ENCODE measurements at places on chromosomes 5 and 9.
A peak's percentile ranks its signal among the peaks of the same experiment; 100 is the strongest.

- DNase-seq, result no peak
Measured at GRCh38 chr5:19519448-19519847, 468.6 kb downstream of the CDH18 start.

GRCh38 chr5:31867219-31867618, 228.3 kb downstream of the PDZD2 start:
- DNase-seq, result no peak

DNA sequence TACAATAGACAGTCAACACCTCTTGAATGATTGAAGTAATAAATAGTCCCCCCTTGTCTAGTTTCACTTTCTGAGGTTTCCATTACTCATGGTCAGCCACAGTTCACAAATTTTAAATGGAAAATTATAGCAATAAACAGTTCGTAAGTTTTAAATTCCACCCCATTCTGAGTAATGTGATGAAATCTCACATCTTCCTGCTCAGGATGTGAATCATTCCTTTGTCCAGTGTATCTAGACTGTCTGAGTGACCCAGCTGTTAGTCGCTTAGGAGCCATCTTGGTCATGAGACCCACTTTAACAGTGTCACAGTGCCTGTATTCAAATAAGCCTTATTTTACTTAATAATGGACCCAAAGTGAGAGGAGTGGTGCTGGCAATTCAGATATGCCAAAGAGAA, 311.6 kb upstream of the PRR16 start:
- no peak for DNase-seq

DNA sequence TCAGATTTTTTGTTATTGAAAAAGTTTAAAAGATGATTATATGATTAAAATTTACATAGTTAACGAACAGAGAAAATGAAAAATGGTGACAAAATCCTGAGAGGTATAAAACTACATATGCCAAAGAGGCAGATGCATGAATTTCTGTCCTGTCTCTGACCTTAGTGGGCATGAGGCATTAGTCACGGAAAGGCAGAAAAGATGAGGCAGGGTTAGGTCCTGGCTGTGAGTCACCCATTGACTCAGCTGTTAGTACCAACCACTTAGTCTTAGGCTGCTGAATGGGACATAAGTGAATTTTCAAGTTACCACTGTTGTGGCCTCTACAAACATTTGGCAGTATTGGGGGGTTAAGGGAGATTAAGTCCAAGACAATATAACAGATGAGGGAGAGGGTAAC, 33.1 kb downstream of the RASA1 start:
- DNase-seq, result peak; percentile 46

- DNase-seq, result no peak
Measured at GRCh38 chr5:158212237-158212636, 353.3 kb upstream of the CLINT1 start.

DNA sequence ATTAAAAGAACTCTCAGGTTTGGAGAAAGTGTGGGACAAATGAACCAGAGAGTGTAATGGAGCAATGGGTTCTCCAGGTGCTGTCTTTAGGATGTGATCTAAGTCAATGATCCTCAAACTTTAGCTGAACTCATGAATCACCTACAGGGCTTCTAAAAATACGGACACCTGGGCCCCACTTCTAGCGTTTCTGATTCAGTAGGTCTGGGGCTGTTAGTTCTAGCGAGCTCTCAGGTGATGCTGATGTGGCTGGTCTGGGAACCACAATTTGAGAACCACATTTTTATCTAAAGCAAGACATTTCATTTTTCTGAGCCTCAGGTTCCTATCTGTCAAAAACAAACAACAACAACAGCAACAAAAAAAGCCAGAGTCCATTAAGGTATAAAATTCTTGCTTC, 35.1 kb upstream of the PCA3 start:
- no peak for DNase-seq

- no peak for DNase-seq
Measured at GRCh38 chr5:96091874-96092273, 130.2 kb upstream of the ELL2 start.

- no peak for DNase-seq
Measured at GRCh38 chr9:114450833-114451706, 54.2 kb downstream of the WHRN start.

- DNase-seq, result no peak
Measured at GRCh38 chr9:87567001-87567400, 69.3 kb downstream of the DAPK1 start.

GRCh38 chr5:92613546-92613945, 967.5 kb downstream of the NR2F1-AS1 start:
- no peak for DNase-seq

DNA sequence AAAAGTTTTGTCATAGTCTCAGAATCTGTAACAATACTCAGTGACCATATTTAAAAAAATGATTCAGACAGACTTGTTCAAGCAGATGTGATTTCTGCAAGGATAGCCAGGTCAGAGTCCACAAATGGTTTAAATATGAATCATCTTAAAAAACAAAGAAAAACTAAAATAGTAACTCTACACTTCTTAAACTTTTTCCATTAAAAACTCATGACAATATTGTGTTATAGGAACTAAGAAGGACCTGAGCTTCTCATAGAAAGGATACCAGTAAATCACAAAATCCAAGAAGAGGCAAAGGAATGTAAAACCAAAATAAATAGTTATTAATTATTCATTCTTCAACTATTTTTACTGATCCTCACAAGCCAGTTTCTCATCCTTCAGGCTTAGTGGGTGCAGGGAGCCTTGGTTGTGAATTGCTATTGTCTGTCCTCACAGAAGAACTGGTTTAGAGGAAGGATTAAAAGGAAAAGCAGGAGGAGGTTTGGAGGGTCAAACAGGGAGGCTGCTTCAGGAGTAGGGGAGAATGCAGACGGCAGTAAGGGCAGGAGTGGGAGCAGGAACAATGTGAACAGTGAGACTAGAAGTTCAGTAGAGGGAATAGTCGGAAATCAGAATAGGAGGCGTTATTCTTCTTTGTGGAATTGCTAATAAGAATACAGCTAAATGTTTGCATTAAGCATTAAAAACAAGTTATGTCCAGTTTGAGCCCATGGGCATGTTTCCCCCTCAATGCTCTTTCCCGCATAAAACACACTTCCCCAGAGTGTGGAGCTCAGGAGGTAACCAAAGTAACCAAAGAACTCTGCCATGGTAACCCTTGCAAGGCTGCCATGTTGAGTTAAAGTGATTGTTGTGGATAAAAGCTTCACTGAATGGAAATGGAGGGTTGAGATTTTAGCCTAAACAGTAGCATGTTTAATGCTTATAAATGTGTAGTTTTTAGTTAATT, 110.7 kb downstream of the CCDC192 start:
- DNase-seq, result no peak

GRCh38 chr5:164255598-164256213, 750.3 kb downstream of the MAT2B start:
- no peak for DNase-seq

- DNase-seq, result no peak
Measured at GRCh38 chr9:95620722-95621121, 104.0 kb upstream of the PTCH1 start.

DNA sequence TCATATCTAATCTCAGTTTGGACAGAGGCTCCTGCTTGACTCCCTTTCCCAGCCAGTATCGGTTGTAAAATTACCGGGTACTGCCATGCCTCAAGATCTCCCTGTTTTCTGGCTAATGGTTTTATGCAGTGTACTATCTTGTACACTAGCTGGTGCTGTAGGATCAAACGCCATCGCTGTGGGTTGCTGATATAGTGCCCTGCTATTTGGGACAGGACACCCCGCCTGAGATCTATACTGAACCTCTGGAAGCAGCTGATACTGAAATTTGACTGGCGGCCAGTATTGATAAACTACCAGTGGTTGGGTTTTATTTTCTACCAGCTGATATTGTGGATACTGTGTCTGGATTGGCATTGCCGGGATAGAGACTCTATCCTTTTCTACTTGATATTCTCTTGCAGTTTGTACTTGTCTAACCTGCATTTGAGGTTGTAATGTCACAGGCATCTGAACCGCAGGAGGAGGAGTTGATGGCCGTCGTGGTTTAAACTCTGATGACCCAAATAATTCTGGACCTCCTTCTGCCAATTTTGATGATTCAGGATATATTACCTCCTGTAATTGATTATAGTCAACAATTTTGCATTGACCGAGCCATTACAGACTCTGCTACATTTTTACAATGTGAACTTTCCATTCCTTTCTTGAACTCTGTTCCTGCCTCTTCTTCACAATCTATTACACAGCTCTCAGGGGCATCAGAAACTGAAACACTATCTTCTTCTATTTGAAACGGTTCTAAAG, 112.5 kb upstream of the LARP1 start:
- DNase-seq, result no peak

- no peak for DNase-seq
Measured at GRCh38 chr5:39199335-39199734, 20.0 kb downstream of the FYB1 start.

DNA sequence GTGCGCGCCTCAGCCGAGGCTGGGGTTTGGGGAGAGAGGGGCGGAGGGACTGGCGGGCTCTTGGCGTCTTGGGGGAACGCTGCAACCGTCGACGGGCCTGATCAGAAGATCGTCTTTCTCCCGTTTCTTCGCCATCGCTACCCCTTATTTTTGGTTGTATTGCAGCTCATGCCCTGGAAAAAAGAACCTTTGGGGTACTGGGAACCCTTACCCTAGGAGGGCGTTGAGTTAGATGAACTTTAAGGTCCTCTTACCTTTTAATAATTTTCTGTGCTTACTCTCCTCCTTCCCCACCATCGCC, 719 bp downstream of the PAIP2 start:
- DNase-seq, result no peak

- no peak for DNase-seq
Measured at GRCh38 chr5:38330207-38330606, 71.8 kb downstream of the EGFLAM start.

GRCh38 chr5:3237276-3237868, 358.3 kb upstream of the IRX1 start:
- no peak for DNase-seq

- DNase-seq, result no peak
Measured at GRCh38 chr5:95925939-95926338, 35.7 kb downstream of the ELL2 start.

DNA sequence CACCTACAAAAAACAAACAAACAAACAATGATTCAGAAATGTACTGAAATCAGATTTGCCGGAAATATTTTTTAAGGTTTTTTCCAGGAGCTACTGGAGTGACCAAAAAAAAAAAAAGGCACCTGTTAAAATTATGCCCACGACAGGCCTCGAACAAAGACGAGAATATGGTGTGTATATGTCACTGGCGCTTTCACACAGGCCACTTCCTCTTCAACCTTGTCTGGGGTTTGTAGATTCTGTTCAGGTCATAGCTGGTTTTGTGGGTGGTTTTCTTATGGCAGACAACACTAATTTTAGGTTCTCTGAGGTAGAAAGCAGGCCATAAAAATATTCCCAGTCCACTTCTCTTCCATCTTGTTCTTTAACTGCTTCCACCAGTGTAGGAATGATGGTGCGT, 7.0 kb downstream of the NDUFB6 start:
- peak; percentile 56 for DNase-seq

GRCh38 chr5:40436535-40437237, 243.0 kb upstream of the PTGER4 start:
- peak; percentile 75 for DNase-seq

DNA sequence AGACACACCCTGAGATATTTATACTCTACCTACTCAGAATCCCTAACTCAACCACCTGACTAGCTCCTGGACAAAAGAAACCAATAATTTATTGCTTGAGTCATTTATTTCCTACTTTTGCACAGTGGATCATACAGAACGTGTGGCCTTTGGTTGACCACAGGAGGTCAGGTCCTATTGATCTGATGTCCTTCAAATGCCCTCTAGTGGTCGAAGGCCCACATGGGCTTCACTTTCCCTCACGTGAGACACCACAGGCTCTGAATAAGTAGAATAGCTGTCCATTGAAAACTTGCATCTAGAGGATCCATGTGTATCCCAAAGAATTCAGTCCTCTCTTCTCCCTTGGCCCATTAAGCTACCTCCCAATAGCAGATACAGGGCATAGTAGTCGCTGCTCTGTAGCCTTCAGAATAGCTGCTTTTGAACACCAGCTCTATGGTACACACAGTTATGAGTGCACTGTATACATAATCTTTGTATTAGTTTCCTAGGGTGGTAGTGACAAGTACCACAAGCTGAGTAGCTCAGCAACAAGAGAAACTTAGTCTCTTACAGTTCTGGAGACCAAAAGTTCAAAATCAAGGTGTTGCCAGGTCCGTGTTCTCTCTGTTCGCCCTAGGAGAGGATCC, 177.6 kb upstream of the SMARCA2 start:
- peak; percentile 42 for DNase-seq

- DNase-seq, result no peak
Measured at GRCh38 chr9:81473708-81474107, 215.6 kb downstream of the TLE1 start.

- DNase-seq, result no peak
Measured at GRCh38 chr9:134314950-134315715, 11.1 kb upstream of the RXRA start.

- DNase-seq, result no peak
Measured at GRCh38 chr9:95879591-95879990, 4.1 kb downstream of the ERCC6L2 start.

DNA sequence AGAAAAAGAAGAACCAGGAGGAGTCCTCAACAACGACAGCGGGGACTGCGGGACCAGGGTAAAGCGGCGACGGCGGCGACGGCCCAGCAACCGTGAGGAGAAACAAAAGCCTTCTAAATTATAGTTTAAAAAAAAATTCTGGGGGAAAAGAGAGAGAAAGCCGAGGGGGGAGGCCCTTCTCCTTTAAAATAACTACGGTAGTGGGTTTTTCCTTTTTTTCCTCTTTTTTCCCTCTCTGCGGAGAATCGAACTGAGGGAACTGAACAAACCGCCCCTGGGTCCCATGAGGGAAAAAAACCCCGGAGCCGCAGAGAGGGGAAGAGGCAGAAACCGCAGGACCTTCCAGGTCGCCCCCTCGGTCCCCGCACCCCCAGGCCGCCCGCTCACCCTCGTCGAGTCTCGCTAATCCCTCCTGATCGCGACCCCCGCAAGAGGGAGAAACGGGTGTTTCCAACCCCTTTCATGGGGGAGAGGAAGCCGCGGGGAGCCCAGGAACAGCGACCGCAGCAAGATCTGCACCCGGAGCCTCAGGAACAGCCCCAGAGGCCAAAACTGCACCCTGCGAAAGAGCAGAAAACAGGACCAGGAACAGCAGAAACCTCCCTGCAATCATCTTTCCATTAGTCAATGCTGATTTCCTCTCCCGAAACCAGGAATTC, 453 bp downstream of the CPEB4 start:
- peak; percentile 43 for DNase-seq

GRCh38 chr9:79189511-79189924, 382.2 kb upstream of the TLE4 start:
- DNase-seq, result no peak

GRCh38 chr9:98120476-98120875, 1.5 kb upstream of the TRIM14 start:
- DNase-seq, result no peak

- DNase-seq, result no peak
Measured at GRCh38 chr5:167965710-167966109, 325.7 kb upstream of the WWC1 start.

Data from activated CD8-positive, alpha-beta memory T cell treated with anti-CD3 and anti-CD28 coated beads, Interleukin-2, amount 10 ng/mL, durations not matched to agents 7 days and 5 days (primary cell).